ENCODE measurements at places on chromosomes 1 and 21.

DNA sequence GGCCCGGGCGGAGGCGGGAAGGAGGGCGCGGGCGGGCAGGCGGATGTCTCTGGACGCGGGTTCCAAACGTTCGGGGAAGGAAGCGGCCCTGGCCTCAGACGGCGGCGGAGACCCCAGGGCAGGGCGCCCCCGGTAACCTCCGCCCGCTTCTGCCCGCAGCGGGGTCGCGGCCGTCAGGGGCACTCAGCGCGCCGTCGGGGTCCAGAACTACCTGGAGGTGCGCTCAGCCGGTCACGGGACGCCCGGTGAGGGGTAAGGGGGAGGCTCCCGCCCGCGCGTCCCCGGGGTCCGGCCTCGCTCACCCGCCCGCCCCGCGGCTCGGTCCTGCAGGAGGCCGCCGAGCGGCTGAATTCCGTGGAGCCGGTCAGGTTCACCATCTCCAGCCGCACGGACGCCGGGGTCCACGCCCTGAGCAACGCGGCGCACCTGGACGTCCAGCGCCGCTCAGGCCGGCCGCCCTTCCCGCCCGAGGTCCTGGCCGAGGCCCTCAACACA lies 406 bp downstream of the PUSL1 start:
- DNase-seq: no peak

- no peak for DNase-seq
These were observed 27.9 kb downstream of the SLC45A1 start for GRCh38 chr1:8345621-8346415.

GRCh38 chr1:219875860-219876259 lies 52.5 kb downstream of the SLC30A10 start:
- no peak for DNase-seq

GRCh38 chr1:42350086-42350485 lies 15.1 kb upstream of the FOXJ3 start:
- no peak for DNase-seq

- no peak for DNase-seq
These were observed 313.0 kb downstream of the RWDD3 start for GRCh38 chr1:95547005-95547404.

DNA sequence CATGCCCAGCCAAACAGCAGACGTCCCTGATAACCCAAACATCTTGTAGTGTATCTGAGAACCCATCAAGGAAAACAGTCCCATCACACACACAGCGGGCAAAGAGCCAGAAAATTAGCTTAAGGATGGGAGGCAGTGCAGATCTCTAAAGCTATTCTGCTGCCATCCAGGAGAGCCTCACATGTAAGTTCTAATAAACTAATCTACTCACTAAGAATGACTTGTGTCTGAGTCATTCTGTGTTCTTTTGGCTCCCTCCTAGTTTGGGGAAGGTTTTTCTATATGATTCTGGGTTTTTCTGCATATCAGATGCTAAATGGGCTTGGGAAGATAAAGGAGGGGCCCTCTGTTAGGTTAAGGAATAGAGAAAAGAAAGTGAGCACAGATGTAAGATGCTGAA lies 162.8 kb downstream of the HUNK start:
- DNase-seq: no peak

- DNase-seq: no peak
These were observed 843.8 kb downstream of the USP25 start for GRCh38 chr21:16573578-16573977.

GRCh38 chr1:91026777-91027176 lies 4.9 kb upstream of the ZNF644 start:
- no peak for DNase-seq

- no peak for DNase-seq
These were observed 137.1 kb upstream of the CD34 start for GRCh38 chr1:208047975-208048374.

DNA sequence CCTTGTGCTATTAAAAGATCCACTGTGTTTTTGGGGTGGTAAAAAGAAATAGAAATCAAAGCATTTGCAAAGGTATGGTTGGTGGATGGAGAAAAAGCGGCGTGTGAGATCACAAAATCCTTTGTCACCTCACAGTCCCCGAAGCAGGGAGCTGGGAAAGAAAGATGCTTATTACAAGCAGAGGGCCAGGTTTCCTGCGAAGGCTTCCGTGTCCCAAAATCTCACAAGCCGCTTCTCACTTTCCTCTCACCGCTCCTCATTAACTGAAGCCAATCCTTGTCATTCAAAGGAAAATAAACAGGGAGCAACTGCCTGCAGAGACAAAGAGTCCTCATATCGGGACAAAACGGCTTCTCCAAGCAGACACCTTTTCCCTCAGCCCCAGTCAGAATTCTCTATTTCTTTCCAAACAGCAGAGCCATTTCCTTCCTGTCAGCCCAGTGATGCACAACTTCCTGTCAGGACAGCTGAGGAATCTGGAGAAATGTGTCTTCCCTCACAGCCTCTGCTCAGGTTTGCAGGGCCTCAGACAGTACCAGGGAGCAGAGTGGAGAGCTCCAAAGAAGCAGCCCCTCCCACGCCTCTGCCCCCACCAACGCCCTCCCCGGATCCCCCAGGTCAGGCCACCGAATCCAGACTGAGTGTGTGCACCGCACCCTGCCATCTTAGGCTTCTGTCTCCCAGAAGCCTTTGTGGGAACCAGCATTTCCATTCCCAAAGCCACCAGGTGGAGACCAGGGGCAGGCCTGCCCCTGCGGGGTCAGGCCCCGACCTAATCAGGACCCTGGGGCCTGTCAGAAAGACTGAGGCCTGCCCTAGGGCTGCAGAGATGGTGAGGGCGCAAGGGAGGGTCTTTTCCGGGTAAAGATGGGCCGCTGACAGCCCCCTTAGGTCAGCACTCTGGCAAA lies 29.6 kb downstream of the KCNN3 start:
- no peak for DNase-seq

- no peak for DNase-seq
These were observed 39.8 kb upstream of the C1orf105 start for GRCh38 chr1:172380441-172381244.

DNA sequence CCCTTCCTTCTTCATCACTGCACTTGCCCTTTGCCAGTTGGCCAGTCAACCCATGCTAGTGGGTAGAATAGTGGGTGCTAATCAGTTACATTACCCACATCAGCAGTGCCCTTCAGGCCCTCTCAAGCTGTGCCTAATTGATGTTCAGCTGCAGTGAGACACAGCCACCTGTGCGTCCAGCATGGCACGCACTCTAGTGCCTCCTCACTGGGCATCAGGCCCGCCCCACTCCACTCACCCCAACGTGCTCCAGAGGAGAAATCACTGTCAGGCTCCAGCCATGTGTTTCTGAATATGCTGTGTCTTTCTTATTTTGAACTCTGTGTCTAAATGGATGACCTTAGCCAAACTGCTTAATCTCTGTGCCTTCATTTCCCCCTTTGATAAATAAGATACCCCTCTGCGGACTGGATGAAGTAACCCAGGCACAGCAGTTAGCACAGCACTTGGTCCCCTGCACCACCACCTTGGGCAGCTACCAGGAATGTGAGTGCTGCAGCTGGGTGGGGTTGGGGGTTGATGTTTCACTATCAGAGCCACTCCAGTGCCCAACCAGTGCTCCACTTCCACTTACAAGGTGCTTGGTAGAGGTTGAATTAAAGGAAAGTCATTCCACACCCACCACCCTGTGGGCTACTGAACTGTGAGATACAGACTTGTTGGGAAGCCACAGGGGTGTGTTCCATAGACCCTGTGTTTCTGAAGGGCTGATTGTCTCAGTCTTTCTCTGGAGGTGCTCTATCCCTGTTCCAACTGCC lies 8.9 kb upstream of the ADORA3 start:
- DNase-seq: no peak

DNA sequence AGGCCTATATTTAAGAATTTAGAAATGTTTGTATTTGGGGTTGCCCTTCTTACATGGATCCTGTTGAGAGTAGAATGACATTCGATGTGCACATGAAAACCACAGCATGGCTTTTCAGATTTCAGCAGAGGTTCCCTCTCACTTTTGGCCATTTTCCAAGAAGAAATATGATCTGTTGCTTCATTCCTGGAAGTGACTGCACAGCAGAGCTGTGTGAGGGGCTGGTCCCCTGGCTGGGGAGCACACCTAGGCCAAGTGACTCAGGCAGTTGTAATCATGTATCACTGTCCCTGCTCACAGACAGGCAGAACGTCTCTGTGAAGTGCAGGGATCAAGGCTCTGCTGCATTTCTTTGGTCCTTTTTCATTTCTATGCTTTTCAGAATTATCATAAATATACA lies 32.3 kb downstream of the AGT start:
- DNase-seq: no peak

DNA sequence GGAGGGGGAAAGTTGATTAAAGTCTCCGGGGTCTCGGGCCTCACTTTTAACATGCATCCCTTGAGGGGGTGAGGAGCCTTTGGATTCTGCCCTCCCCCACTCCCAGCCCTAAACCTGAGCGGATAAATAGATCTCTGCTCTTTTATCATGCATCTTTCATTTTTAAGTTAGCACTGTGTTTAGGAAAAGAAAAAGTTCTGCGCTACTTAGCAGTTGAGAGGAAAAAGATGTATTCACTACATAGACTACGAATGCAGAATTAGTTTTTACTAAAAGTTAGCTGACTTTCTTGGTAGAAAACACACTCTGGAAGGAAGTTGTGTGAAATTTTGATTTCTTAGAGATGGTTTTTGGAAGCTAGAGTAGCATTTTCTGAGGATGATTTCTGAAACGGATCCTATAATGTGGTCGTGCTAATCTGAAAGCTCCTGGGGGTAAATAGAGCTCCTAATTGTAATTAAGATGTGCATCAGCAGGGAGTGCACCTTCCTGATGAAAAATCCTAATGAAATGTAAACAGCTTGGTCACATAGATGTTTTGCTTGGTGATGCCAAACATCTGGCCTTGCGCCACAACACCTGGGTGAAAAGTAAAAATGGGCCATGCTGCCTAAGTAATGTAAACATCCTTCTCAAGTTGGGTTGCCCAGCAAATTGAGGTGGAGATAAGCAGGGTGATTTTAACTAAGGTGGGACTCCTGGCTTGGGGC lies 1.8 kb downstream of the ROR1 start:
- no peak for DNase-seq

GRCh38 chr1:91699339-91699974 lies 186.5 kb downstream of the TGFBR3 start:
- DNase-seq: no peak

DNA sequence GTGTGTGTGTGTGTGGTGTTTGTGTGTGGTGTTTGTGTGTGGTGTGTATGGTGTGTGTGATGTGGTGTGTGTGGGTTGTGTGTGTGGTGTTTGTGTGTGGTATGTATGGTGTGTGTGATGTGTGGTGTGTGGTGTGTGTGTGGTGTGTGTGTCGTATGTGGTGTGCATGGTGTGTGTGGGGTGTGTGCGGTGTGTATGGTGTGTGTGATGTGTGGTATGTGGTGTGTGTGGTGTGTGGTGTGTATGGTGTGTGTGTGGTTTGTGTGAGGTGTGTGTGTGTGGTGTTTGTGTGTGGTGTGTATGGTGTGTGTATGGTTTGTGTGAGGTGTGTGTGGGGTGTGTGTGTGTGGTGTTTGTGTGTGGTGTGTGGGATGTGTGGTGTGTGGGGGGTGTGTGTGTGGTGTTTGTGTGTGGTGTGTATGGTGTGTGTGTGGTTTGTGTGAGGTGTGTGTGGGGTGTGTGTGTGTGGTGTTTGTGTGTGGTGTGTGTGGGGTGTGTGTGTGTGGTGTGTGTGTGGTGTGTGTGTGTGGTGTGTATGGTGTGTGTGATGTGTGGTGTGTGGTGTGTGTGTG lies 106.2 kb upstream of the ADAR start:
- no peak for DNase-seq

DNA sequence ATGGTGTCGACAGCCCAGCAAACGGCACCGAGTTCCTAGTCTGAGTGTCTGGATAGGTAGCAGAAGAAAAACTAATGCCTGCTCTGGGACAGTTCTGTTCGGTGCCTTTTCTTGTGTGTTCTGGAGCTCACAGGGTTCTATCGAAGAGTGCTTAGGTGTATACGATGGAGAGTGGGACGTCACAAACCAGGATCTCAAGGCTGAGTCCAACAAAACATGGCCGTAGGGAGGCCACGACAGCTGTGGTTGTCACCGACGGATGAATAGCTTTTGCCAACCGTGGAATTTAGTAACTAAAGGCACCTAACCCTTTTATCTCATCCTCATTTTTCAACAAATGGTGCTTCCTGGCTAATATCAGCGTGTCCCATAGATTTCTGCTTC lies 635 bp upstream of the SYNJ1 start:
- no peak for DNase-seq

DNA sequence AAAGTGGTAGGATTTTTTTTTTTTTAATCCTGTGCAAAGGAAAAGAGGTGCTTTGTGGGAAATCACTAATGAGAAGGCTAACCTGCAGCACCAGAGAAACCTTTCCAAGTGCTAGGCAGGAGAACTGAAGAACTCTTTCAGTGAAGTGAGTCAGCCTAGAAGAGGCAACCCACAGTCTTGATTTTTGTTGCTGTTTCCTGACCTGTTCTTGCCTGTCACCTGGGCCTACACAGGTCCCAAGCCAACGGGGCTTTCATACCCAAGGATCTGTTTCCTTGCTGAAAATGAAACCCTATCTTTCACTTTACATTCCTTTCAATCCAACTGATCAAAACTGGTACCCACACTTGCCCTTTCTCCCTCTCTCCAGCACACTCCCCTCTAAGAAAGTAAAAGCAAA lies 7.1 kb upstream of the IKBKE start:
- no peak for DNase-seq
